Stimulated activated CD4-positive, alpha-beta T cell treated with anti-CD3 and anti-CD28 coated beads, Interleukin-15, amount 100 ng/mL, for 1 hour (primary cell): ENCODE measurements at places on chromosomes 3 and 15.

DNA sequence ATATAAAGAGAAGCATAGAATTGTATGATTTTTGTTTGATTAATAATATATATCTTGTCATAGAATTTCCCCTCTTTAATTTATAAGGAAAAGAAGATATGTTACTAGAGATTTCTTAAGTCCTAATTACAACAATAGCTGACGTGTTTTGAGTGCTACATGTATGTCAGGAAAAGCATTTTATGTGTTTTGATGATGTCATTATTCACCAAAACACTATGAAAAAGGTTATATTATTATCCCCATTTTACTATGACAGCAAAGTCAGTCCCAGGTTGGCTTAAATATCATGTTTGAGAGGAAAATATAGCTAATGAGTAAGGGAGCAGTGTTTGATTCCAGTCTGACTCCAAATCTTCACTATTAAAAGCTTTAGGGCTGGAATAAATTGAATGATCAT, 428.4 kb upstream of the GOLIM4 start:
- no peak for DNase-seq

- no peak for DNase-seq
These were observed 14.5 kb downstream of the CORO2B start for GRCh38 chr15:68593341-68593740.

- no peak for DNase-seq
These were observed 119.4 kb upstream of the ROBO1 start for GRCh38 chr3:79887213-79887612.

- DNase-seq: no peak
These were observed 140.7 kb downstream of the KLF13 start for GRCh38 chr15:31467361-31467760.

GRCh38 chr15:76153241-76154197, 93.7 kb downstream of the TMEM266 start:
- DNase-seq: no peak

- no peak for DNase-seq
These were observed 230.7 kb upstream of the TRIM42 start for GRCh38 chr3:140447136-140447535.

- no peak for DNase-seq
These were observed 28.2 kb upstream of the SOX2 start for GRCh38 chr3:181683563-181683962.

GRCh38 chr15:56817321-56818080, 84.2 kb upstream of the ZNF280D start:
- no peak for DNase-seq

DNA sequence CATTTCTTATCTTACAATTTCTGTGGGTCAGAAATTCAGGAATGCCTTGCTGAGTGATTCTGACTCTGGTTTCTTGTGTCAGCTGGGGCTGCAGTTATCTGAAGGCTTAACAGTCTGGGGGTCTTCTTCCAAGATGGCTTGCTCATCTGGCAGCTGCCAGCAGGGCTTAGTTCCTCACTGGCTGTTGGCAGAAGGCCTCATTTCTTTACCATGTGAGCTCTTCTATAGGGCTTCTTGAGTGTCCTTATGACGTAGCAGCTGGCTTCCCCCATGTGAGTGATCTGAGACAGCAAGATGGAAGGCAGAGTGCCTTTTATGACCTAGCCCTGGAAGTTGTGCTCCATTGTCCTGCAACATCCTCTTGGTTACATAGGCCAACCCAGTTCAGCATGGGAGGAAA, 82.0 kb upstream of the PDZRN3 start:
- DNase-seq: no peak

DNA sequence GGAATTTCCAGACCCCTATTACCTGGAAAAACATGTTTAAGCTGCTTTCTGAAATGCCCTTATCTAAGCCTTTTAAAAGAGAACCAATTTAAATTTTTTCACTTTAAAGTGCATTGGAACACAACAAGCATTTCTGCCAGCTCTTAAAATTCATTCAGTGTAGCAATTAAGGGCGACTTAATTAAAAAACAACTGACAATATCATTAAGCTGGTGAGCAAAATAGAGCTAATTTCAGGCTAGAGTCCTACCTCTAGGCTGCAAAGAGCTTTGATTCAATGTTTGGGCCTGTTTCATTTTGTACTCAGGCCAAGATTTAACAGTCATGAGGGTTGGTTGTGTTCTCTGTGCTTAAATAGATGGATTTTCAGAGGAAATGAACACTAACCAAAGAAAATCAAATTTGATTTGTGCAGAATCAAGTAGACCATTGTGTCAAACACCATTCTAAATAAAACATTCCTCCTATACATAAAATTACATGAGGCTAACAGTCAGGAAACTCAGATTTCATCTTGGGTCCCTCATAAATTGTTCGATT, 114.6 kb downstream of the TMEM108 start:
- no peak for DNase-seq

DNA sequence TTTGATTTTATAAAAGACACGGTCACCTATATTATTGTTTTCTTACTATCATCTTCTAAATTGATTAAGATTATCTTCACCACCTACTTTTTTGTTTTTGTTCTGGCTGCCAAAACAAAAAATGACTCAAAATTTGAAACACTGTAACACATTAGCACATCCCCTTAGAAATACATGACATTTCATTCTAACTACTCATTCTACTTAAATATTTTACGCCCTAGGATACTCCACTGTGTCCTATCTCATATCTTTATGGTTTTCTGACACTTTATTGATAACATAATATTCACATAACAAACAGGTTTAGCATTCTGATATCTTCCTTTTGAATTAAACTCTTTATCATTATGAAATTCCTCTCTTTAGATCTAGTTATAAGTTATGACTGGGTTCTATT, 656.2 kb downstream of the GBE1 start:
- no peak for DNase-seq

- DNase-seq: no peak
These were observed 4.3 kb upstream of the SLCO3A1 start for GRCh38 chr15:91849180-91849579.

DNA sequence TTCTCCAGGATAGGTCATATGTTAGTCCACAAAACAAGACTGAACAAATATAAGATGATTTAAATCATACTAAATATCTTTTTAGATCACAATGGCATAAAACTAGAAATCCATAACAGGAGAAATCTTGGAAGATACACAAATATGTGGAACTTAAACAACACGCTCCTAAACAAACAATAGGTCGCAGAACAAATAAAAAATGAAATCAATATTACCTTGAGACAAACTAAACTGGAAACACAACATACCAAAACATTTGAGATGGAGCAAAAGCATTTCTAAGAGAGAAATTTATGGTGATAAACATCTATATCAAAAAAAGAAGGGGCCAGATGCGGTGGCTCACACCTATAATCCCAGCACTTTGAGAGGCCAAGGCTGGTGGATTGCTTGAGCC, 8.3 kb upstream of the TMCO5A start:
- DNase-seq: no peak

- no peak for DNase-seq
These were observed 947.1 kb downstream of the FHIT start for GRCh38 chr3:60304112-60304511.

GRCh38 chr3:71152892-71153265, 430.6 kb downstream of the FOXP1 start:
- no peak for DNase-seq

DNA sequence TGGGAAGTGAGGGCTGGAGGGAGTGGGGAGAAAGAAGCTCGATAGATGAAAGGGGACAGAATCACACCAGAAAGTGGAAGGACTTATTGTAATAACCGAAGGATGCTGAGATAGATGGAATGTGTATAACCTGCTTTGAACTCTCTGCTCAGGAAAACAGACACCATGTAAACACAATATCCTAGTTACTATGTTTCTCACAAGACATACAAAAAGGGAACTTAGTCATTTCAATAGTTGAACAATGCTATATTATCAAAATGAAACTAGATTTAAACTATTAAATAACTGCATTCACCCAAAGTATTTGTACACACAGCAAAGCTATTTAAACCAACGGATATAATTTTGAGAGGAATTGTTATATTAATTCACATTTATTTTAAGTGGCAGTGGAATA, 108.3 kb upstream of the GADL1 start:
- DNase-seq: no peak

GRCh38 chr3:189950258-189950657, 170.4 kb downstream of the P3H2 start:
- DNase-seq: no peak

- no peak for DNase-seq
These were observed 22.9 kb upstream of the TPM1 start for GRCh38 chr15:63019511-63020109.

- DNase-seq: no peak
These were observed 699.5 kb upstream of the CFAP20DC start for GRCh38 chr3:59749291-59749690.

DNA sequence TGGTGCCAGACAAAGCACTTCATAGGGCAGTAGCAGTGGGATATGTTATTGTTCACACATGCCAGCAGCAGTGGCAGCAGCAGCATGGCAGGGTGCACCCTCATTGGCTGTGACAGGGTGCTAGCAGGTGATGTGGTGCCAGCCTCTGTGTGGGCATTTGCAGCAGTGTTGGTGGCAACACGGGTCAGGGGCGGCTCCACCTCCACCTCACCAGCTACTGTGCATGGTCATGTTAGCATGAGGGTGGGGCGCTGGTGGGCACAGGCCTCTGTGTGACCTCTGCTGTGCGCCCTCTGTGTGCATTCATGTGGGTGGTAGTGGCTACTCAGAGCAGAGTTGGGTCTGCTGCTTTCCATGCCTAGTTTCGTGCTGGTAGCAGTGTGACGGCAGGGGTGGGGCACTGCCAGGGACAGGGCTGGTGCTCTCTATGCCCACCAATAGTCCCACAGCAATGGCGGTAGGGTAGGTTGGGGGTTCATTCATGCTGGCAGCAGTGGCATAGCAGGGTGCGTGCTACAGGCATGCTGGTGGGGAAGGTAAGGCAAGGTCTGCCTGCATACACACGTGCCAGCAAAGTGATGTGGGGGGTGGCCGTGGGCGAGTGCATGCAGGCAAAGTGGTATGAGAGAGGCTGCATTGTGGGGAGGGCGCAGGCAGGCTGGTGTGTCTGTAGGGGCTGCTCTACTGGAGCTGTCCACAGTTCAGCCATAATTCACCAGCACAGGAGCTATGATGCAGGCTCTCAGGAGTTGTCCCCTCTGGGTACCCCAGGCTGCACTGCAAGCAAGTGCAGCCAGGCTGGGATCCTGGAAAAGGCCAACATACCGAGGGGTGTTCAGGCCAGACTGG, 402.7 kb downstream of the GRM7 start:
- DNase-seq: no peak

- DNase-seq: no peak
These were observed 54.6 kb upstream of the FURIN start for GRCh38 chr15:90813796-90814190.

- DNase-seq: no peak
These were observed 15.8 kb downstream of the SCG5 start for GRCh38 chr15:32657198-32657883.

- DNase-seq: no peak
These were observed 2.0 kb downstream of the TMEM158 start for GRCh38 chr3:45223889-45224727.

DNA sequence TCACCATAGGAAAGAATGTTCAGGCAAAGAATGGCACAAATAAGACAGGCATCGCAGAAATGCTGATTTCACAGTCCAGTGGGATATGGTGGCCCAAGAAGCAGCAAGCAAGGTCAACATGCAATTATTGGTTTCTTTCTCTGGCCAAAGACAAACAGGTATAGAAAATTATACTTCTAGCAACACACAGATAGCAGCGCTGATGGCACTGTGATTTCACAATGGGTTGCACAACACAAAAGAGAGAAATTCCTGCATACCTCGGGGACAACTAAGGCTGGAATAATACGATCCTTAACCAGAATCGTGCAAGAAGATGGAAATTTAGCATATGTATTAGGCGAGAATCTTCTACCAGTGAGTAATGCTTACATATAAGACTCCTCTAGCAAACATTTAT, 76.3 kb upstream of the NR2F2 start:
- DNase-seq: no peak

GRCh38 chr15:29939404-29939803, 117.1 kb upstream of the TJP1 start:
- DNase-seq: no peak

GRCh38 chr3:192367616-192368015, 359.7 kb downstream of the FGF12 start:
- DNase-seq: no peak

- no peak for DNase-seq
These were observed 4.5 kb upstream of the SEMA3B start for GRCh38 chr3:50264383-50264963.

GRCh38 chr3:34264337-34265041, 466.1 kb downstream of the PDCD6IP start:
- DNase-seq: no peak

- DNase-seq: no peak
These were observed 24.0 kb downstream of the PLXNA1 start for GRCh38 chr3:127006781-127007436.

DNA sequence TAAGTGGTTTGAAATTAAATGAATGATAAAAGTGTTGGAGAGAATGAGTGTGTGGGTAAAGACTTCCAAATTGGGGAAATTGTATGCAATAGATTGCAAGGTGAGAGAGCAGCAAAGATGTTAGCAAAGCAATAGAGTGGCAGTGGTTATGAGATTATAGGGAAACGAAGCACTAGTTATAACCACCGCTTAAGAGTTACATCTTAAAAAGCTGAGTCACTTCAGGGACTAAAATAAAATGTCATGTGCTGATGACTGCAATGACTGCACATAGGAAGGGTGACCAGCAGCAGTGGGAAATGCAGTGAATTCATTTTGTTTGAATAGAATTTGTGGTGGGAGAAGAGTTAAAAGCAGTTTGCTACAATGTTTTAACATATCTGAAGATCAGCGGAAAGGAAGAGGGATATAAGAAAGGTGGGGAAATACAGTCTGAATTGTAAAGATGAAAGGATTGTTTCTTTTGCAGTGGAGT, 127.3 kb downstream of the RAP2B start:
- DNase-seq: no peak

- no peak for DNase-seq
These were observed 28.7 kb downstream of the CFAP100 start for GRCh38 chr3:126423191-126424038.

DNA sequence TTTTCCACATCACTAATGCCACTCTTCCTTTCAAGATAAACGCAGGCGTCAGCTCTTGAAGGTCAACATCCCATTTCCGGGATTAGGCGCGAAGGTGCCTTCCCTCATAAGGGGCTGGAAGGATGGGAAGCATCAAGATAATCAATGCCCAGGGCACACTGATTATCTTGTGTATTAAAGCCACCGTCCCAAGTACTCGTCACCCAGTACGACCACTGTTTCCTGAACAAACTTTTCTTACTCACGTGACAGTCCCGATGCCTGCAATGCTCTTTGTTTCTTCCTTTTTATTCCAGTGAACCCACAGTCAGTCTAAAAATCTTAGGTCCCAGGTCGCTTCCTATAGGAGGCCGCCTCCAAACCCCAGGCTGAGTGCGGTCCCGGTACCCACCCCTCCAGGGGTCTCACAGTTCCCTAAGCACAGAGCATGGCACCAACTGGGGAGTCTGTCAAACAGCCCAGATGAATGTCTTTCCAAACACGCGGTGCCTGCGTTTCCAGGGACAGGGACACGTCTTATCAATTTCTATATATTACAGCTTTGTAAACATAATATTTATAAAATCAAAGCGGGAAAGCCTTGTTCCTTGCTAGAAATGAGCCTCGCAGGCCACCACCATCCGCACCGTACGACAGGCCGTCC, 589 bp downstream of the ANAPC13 start:
- no peak for DNase-seq
